ENCODE measurements at places on chromosomes 6 and 20.
A peak's percentile ranks its signal among the peaks of the same experiment; 100 is the strongest.

DNA sequence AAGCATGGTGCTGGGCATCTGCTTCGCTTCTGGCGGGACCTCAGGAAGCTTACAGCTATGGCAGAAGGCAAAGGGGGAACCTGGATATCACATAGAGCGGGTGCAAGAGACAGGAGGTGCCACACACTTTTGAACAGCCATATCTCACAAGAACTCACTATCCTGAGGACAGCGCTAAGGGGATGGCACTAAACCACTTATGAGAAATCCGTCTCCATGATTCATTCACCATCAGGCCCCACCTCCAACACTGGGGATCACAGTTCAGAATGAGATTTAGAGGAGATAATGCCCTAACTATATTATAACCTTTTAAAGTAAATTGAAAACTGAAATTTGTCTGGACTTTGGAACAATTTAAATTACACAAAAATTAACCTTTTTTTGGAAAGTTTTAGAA is 37.8 kb upstream of the SUMO4 start:
- DNase-seq: no peak

- no peak for DNase-seq
These were observed 957 bp downstream of the PROKR2 start for GRCh38 chr20:5315807-5316187.

DNA sequence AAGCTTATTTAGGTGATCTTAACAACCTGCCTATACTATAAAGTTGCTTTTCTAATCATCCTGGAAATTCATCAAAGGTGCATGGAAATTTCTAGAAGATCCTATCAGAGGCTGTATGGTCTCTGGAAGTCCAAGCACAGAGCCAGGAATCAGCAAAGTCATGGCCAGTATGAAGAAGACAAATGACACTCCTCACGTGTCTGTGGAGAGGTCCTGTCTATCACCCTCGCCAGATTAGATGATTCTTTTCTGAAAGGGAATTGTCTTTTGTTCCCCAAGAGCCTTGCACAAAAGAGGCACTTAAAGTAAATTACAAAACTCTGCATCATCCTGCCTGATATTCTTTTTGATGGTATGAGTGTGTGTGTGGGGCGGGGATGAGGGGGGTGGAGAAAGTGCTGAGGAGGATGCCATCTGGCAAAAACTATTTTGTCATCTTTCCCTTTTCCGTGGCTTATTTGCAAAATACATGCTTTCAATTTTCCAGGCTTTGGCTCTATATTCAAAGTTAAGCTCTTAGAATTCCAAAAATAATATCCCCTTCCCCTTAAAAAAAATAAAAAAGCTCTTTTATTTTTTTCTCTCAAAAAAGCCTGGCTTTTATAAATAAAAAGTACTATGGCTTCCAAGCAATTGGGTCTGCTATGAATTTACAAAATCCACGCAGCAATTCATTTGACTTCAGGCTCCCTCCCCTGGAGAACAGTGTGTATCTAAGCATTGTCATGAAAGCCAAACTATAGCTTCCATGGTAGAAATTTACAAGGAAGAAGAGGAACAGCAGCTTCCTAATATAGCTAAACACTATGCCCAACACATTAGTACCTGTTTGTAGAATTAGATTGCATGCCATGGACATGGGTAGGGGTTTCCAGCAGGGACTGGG is 185.2 kb upstream of the ARG1 start:
- DNase-seq: no peak

- no peak for DNase-seq
These were observed 1.5 kb downstream of the REPS1 start for GRCh38 chr6:138986578-138986977.

GRCh38 chr20:53698371-53698978 is 104.8 kb upstream of the ZNF217 start:
- DNase-seq: no peak

GRCh38 chr20:23622839-23623343 is 14.9 kb downstream of the CST3 start:
- DNase-seq: peak; percentile 24

GRCh38 chr6:12068899-12069557 is 56.9 kb downstream of the HIVEP1 start:
- DNase-seq: no peak

- DNase-seq: no peak
These were observed 13.1 kb upstream of the DCBLD1 start for GRCh38 chr6:117469356-117469755.

GRCh38 chr20:3413393-3413889 is 6.0 kb upstream of the DNAAF9 start:
- DNase-seq: no peak

- DNase-seq: no peak
These were observed 13.5 kb downstream of the KCNK17 start for GRCh38 chr6:39300739-39301138.

GRCh38 chr6:15247500-15248450 is 1.9 kb downstream of the JARID2 start:
- DNase-seq: no peak

- no peak for DNase-seq
These were observed 226.5 kb downstream of the CBLN4 start for GRCh38 chr20:55778796-55779195.

DNA sequence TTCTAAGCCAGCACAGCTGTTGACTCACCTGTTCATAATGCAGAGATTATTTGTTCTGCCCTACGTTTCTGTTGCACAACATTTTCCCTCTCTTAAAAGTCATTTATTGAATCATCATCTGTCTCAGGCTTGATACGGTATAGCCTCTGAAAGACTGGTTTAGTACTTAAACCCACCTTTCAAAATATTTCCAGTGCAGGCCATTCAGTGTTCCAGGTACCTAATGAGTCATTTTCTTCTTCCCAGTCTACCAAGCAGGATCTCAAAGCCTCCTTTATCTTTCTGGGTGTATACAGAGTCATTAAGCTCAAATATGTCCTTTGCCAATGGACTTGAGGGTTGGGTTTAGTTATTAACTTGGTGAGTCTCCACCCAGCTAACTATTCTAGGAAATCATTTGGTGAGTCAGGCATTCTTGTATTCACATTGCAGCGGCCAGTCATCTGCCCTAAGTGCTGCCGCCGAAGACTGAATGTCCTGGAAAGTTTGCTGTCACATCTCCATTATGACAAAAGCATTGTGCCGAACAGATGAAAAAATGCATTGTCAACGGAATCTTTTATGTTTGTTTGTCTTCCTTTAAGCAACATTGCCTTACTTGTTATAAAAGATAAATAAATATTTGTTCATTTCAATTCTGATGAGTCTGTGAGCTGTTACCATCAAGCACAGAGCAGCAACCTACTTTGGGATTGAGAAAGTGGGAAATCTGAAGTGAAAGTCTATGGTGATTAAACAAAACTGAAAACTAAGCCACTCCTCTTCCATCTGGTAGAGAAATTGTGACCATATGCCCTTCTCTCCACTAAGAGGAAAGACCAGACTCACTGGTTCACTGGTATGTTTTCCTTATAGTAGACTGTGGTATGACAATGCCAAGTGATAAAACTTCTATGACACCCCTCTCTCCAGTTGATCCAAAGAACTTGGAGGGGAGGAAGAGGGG is 14.3 kb upstream of the FAM135A start:
- no peak for DNase-seq

- DNase-seq: no peak
These were observed 734.4 kb downstream of the MAFB start for GRCh38 chr20:39954621-39955020.

DNA sequence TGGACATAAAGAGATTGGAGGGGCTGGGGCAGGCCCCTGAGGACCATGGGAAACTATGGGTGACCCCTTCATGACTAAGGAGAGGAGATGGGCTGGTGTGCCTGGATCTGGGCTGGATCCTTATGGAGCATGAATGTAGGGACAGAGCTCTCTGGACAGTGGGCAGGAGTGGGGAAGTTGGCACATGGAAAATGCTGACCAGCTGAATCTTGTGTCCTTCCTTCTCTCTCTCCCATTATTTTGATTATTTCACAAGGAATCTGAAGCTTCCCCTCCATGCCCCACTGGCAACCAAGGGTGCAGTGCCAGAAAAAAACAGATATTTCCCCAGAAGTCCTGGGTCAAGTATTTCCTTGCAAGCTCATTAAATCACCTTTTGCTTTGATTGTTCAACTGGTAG is 175.2 kb downstream of the DHX35 start:
- DNase-seq: no peak

DNA sequence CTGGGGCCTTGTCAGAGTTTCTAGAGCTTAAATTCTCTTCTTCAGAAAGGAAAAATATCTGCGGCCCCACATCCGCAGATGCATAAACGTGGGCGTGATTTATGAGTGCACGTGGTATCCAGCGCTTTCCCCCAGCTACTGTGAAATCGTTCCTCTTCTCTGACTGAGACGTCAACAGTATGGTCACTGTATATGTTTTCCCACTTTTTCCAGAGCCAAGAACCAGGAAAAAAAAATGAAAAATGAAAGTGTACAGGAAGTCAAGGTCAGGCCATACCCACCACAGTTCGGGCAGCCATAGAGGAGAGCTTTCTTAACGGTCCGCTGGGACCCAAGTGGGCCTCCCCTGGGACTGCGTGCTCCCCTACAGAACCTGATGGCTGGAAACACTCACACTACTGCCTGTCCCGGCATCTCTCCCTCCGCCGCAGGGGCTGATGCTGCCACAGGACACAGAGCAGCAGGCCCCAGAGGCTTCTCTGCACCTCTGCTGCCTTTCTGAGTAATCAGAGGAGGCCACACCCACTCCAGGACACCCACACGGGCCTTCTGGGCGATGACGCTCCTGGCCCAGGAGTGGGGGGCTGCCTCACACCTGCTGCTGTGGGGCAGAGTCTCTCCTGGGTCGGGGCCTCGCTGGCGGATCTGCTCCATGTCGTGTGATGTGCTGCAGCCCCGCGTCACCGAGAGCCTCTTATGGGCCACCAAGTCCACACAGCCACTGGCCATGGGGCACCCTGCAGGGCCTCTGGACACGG is 16.4 kb upstream of the STX16 start:
- peak; percentile 68 for DNase-seq

DNA sequence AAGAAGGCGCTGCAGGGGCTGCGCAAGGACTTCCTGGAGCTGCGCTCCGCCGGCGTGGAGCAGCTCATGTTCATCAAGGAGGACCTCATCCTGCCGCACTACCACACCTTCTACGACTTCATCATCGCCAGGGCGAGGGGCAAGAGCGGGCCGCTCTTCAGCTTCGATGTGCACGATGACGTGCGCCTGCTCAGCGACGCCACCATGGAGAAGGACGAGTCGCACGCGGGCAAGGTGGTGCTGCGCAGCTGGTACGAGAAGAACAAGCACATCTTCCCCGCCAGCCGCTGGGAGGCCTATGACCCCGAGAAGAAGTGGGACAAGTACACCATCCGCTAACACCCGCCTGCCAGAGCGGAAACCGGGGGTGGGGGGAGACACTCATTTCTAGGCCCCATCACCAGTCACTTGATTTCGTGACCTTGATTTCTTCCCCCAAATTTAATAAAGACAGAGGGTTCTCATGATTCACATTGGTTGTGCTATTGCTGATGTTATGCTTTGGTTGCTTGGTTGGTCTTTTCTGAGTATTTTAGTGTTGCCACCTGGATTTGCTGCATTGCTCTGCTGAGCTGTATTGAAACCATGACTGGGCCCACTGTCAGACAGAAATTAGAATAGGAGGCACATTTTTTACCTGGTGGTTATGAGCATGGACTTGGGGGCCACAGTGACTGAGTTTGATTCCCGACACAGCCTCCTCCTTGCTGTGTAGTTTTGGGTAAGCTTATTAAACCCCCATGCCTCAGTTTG is 1.5 kb downstream of the FAM50B start:
- no peak for DNase-seq

DNA sequence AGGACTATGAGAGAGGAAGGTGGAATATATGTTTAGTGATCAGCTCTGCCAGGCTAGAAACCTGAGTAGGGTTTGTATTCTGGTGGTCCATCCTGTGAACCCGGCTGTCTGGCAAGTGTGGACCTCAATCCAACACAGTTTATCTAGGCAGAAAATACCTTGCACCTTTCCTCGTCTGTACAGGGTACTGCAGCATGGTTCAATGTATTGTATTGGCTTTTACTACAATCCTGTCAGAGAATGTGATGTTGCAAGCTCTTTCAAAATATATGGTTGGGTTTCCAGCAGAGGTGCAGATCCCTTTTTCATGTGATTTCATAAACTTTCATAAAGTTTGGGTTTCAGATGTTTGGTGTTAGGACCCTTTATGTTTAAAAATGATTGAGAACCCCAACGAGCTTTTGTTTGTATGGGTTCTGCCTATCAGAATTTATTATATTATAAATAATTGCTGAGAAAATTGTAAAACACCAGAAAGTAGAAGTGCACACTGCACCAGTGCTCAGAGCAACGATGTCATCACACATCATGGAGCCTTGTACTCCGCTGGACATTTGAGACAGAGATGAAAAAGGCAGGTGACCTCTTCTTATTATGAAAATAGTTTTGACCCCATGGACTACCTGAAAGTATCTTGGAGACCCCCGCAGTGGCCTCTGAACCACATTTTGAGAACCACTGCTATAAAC is 106.6 kb downstream of the RTN4IP1 start:
- DNase-seq: no peak

- DNase-seq: no peak
These were observed 59.4 kb downstream of the GNAS-AS1 start for GRCh38 chr20:58791286-58791685.

GRCh38 chr6:71248306-71248765 is 40.3 kb upstream of the OGFRL1 start:
- peak; percentile 32 for DNase-seq

DNA sequence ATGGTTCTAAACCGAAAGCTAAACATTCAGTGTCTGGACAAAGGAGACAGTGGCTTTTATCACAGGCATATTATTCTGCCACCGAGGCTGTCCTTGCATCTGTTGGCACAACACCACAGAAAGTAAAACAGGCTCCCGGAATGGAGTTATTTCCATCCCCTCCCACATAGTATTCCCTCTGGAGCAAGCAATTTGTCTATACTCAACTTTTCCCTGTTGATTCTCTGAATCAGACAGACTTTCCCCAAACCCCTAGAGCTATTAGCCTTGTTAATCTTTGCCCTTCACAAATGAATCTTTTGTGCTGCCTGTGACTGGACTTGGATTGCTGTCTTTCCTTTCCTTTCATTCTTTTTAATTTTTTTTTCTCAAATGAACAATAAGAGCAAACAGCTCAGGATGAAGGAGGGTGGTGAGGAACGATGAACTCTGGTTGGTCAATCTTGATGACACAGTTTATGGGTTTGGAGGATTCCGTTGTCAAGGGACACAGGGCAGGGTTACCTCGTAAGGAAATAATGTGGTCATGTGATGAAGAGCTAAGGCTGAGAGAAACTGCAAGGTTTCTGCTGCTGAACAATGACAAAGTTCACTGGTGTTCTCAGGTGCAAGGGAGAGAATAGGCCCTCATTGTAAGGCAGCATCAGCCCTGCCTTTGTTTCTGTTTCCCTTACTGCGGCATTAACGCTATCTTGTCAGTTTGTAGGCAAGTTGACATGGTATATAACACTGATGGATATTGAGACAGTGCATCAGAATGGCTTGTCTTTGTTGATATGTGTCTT is 275.0 kb upstream of the BMP2 start:
- no peak for DNase-seq

- DNase-seq: no peak
These were observed 62.9 kb downstream of the ZMYND8 start for GRCh38 chr20:47293631-47294030.

DNA sequence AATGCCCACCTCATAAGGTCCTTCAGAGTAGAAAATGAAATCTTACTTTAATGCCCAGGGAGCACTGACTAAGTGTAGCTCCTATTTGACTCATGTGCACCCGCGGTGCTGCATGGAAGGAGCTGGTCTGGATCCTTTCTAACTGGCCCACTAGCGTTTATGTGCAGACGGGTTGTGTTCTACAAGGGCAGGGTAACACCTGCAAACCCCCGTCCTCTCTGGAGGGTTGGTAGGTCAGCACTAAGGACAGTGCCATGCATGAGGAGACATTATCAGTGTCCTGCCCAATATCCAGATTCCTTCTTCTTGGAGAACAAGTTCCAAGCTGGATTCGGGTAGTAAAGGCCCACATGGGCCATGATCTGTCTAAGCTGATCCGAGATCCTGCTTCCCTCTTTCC is 140.3 kb downstream of the ANKRD60 start:
- no peak for DNase-seq

Data from AG04450 (cell line).